ENCODE measurements at places on chromosomes 2 and 18.

DNA sequence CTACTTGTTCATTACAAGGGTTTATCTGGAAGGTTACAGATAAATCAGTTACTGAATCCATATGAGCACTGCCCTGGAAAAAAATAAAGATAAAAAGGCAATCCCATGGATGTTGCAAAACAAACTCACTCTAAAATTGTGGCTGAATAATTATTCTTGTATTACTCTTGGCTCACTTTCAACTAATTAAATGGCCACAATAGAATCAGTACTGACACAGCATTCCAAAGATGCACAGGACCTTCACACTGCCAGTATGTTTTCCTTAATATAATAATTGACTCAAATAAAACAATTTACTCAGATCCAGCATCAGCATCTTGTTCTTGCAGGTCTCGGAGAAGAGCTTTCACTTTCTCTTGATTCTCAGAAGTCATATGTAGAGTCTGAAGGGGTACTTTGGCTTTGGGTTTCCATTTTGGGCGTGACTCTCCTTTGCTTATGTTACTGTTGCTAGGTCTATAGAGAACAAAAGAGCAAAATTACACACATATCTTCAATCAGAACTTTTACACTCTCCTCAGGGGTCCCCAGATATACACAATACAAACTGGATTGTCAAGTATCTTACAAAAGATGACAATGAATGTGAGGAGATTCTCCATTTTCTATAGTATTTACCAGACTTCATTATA is 12.6 kb downstream of the DHX57 start:
- DNase-seq, result no peak

- DNase-seq, result no peak
Measured at GRCh38 chr2:144529841-144530240, 9.9 kb upstream of the ZEB2 start.

DNA sequence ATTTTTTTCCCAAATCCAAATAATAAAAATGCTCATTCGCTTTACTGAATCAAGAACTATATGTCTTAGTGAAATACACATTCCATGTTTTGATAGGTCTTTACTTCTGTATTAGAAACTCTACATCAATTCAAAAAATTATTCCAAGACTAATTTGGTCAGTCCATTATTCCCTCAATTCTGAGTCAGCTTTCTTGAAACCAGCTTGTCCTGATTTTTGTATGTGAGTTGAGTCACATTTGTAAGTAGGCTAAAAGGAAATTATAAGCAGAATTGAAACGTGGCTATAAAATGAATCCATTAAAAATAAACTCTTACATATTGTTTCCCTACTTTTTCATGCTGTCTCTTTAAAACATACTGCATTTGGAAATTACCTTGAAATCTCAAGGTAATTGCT is 113.0 kb downstream of the DNER start:
- DNase-seq, result no peak

- no peak for DNase-seq
Measured at GRCh38 chr2:105395691-105396090, 3.2 kb downstream of the FHL2 start.

GRCh38 chr2:207930747-207931146 is 94.6 kb downstream of the PLEKHM3 start:
- no peak for DNase-seq

GRCh38 chr2:96139181-96139758 is 968 bp upstream of the ASTL start:
- no peak for DNase-seq
